ENCODE measurements at places on chromosomes 2 and 18. TPM values are rescaled to one million over a fixed set of nuclear protein-coding genes. Genes with fewer than 3 reads are reported as not detected.

- DNase-seq = no peak
Observed at GRCh38 chr2:159137511-159138241, 148.8 kb downstream of the WDSUB1 start.

DNA sequence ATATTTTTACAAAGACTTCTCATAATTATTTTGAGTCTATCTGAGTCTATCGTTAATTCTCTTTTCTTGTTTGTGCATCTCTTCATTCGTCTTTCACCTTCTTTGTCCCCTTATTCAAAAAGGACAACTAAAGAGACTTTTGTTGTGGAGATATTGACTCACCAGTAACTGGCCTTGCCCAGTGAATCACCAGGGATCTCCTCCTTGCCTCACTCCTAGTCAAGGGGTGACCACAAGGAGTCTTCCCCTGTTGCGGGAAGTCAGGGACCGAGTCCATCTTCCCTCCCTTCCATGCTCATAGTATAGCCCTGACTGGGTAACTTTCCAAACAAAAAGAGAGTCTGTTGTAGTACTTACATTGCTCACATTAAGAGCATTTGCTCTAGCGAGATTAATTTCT, 158.9 kb downstream of the NEB start:
- no peak for DNase-seq

GRCh38 chr2:28282861-28283646, 109.6 kb upstream of the FOSL2 start:
- DNase-seq = no peak

GRCh38 chr2:72235497-72236415, 88.1 kb upstream of the CYP26B1 start:
- no peak for DNase-seq

GRCh38 chr2:188852772-188853171, 121.4 kb upstream of the COL3A1 start:
- no peak for DNase-seq

DNA sequence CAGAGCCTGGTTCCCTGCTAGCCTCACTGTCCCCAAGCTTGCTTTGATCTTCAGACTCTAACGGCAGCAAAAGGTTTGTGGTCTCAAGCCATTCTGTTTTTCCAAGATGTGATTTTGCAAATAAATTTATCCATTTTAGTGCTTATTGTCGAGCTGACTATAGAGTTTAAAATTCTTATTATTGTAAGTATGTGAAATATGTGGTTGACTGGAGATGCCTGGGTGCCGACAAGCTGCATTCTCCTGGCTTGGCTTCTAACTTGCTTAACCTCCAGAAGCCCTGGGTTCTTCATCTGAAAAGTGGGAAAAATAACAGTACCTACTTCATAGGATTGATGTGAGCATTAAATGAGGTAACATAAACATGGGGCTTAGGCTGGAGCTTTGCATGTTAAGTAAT, 9.9 kb upstream of the EDAR start:
- no peak for DNase-seq

Gene SLC8A1
- 1.7 TPM for total RNA-seq

- DNase-seq = no peak
Observed at GRCh38 chr2:72316774-72317173, 169.1 kb upstream of the CYP26B1 start.

Gene BOLL
- total RNA-seq = not detected

Data from WTC11 (cell line).